ENCODE measurements at places on chromosomes 6 and 20.
A peak's percentile ranks its signal among the peaks of the same experiment; 100 is the strongest.

DNA sequence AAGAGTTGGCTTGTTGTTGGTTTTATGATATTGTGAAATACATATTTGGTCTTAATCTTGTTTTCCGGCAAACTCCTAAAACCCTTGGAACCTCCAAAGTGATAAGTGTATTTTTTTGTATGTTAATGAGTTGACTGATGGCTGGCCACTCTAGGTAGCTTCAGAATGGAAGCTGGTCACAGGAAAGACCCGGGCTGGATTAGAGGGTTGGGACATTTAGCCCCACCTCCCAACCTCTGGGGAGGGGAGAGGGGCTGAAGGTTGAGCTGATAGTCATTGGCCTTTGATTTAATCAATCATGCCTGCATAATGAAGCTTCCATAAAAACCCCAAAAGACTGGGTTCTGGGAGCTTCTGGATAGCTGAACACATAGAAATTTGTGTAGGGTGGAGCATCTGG lies 42.7 kb downstream of the SASH1 start:
- no peak for DNase-seq

DNA sequence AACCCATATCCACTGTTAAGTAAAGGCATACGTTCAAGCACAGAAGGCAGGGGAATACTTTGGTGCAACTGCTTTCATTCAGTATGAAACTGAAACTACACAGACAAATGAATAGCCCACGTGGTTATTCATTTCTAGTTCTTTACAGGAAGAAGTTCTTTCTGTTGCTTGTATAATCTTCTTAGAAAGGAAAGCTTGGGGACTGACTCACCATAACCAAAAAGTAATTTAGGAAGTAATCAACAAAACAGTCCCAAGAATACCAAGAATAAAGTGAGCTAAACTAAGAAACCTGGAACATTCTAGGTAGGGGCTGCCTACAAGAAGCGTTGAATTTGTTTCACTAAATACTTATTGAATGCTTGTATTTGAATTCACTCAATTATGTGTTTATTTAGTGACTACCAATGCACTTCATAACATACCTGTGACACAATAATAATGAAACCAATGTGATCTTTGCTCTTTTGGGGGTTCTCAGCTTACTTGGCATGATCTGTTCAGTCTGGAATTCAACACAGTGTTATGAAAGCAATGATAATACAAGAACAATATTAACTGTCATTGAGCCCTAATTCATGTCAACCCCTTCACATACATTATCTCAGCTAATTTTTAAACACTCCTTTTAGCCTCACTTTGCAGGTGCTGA lies 25.1 kb upstream of the KIAA0408 start:
- no peak for DNase-seq

DNA sequence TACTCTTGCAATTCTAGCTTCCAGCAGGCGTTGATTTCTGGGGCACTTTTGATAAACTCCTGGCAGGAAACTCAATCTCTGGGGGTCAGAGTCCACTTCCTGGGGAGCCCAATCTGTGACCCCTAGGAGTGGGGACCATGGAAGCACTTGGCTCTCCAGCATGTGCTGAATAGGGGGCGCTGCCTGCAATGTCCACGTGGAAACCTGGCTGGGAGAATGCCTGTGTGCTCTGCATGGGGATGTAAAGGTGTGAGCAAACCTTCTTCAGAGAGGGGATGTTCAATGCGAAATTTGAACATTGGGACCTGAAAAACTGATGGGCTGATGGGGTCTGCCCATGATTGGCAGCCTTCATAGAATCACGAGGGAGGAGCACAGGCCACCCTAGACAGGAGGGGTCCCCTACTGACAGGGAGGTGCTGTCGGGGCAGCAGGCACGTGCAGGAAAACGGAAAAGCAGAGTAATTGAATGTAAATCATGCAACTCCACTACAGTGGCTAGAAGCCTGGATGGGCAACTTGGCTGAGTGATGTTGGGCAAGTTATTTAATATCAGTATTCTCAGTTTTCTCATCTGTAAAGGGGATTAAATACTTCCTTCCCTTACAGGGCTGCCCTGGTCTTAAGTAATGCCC lies 47.8 kb downstream of the CEP43 start:
- no peak for DNase-seq

DNA sequence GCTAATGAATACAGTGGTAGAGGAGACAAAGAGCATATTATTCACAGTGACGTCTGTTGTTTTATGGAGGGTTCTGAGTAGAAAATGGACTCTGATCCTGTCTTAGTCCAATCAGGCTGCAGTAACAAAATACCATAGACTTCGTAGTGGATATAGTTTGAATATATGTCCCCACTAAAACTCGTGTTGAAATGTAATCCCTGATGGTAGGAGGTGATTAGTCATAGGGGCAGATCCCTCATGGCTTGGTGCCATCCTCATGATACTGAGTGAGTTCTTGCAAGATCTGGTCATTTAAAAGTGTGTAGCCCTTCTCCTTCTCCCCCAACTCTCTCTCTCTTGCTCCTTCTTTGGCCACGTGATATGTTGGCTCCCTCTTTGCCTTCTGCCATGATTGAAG lies 82.5 kb downstream of the CD83 start:
- no peak for DNase-seq

DNA sequence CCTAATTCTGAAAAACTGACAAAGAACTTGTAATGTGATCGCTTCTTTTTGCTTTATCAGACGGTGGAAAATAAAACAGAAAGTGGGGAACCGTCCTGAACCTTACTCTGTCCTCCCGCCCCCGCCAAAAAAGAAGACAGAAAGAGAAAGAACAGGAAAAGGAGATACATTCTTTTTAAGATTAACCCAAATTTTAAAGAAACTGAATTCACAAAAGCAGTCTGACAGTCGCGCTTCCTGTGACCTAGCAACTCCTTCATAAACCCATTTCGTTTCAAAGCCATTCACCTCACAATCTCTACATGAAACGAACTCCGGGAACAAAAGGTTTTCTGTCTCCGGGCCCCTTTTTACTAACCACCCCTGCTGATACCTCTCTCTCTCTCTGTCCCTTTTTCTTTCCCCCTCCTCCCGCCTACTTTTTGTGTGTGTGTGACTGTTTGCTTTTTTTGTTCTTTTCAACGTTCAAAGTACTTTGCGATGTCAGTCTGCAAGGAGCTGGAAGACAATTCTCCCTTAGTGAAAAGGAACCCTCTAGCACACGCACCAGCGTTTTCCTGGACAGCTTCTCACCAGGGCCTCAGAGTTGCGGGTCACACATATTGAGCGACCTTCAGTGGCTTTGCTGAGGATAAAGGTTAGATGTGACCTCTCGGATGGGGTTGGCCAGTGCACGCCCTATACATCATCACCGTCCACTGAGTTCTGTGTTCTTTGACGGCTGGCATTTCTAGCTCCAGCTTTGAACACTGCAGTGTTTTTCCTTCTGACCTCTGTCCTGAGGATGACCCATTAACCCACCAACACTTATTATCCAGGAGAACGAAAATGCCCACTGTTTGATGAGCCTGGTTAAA lies 530 bp upstream of the NEDD9 start:
- peak; percentile 76 for DNase-seq

GRCh38 chr20:18738055-18738454 lies 75.5 kb upstream of the SCP2D1 start:
- DNase-seq = peak; percentile 17

GRCh38 chr6:39114388-39114703 lies 640 bp downstream of the SAYSD1 start:
- peak; percentile 40 for DNase-seq

- DNase-seq = no peak
Observed at GRCh38 chr6:170257376-170257775, 33.5 kb downstream of the DLL1 start.

GRCh38 chr6:169498916-169499513 lies 202.8 kb downstream of the WDR27 start:
- DNase-seq = peak; percentile 90

GRCh38 chr20:61808447-61808846 lies 257.2 kb downstream of the TAF4 start:
- DNase-seq = no peak

- no peak for DNase-seq
Observed at GRCh38 chr20:13256606-13257005, 35.5 kb downstream of the ISM1 start.

Data from skin of body (tissue), 3 donors.